ENCODE measurements at places on chromosomes 5 and 9.

DNA sequence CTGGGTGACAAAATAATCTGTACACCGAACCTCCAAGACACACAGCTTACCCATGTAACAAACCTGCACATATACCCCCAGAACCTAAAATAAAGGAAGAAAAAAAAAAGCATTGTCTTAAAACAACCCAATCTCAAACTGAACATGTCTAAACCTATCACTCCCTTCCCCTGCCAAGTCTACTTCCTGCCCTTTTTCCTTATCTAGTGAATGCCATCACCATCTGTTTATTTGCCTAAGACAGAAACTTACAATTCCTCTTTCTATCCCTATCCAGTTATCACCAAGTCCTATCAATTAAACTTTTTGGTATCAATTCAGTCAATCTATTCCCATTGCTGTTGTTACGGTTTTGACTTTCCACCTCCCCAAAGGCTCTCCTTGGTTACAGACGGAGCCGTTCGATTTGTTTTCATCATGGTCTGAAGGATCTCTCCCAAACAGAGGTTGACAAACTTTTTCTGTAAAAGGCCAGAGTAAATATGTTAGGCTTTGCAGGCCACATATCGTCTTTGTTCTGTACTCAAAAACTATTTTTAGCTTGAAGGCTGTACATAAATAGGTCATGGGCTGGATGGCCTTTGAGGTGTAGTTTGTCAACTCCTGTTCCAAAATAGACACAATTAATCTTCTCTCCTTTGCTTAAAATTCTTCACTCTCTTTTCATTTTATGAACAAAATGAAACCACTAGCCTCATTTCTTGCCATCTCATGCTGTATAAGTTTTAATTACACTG, 12.1 kb downstream of the NOL8 start:
- no peak for DNase-seq

GRCh38 chr5:74433896-74434829, 206.4 kb downstream of the ENC1 start:
- DNase-seq = no peak

- no peak for DNase-seq
These were observed 36.2 kb downstream of the EPB41L4A start for GRCh38 chr5:112382886-112383285.

DNA sequence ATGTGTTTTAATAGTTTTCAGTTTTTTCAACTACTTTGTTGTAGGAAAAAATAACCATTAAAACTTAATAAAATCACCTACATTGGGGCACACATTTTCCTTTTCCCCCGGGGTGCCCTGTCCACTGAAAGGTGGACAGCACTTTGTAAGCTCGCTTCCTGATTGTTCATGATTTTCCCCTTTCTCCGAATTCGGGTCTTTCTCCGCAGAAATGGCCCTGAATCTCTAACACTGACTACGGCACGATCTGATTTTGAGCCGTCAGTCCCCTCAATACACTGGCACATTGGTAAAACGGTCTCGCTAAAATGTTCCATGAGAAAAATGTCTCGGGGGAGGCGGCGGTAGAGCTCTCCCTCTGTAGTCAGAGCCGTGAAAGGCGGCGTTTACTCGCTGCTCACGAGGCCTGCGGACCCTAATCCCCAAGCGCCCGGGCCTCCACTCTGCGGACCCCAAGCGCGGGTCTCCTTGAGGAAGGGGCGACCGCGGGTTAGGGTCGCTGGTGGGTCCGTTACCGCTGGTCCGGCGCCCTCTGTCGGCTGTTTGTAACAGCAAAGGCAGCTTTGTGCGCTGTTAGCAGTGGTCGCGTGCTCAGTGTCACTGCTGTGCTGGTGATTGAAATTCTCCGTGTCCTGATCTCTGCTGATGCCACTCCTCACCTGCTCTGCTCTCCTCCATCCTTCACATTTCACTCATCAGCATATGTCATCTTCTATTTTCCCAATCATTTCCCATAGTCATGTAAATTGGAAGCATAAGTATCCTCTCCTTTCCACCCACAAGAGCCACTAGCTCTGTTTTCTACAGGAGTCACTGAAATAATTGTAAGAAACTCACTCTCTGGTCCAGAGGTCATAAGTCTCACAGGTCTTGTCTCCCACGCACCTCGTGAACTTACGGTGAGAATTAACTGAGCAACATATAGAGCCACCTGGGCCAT, 10.8 kb upstream of the IFNA2 start:
- DNase-seq = peak; percentile 78

DNA sequence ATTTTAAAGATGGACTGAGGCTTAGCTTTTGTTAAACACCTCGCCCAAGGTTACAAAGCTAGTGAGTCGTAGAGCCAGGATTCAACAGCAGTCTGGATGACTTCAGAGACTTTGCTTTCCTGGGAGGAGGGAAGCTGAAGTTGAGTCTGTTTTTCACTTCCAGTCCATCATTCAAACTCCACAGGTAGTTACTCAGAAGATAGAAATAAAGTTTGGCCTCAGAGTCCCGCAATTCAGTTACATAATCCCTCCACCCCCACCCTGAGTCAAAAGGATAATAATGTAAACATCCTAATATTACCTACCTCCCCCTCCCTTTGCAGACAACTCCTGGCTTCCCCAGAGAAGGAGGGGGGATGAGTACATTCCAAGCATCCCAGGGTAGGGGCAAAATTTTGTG, 8.1 kb downstream of the HBEGF start:
- DNase-seq = no peak

DNA sequence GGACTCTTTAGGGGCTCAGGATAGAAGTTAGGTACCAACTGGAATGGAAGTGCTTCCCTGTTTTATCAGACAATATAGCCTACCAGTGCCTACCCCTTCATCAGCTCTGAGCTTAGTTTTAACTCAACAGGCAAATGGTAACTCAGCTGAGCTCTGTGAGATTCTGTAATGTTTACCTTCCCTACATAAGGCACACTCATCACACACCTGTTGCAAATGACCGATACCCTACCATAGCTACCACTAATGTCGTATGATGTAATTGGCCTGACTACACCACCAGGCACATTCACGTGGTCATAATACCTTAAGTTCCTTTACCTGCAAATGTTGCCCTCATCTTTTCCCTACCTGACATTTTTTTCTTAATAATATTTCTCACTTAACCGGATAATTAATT, 254.8 kb downstream of the ADGRV1 start:
- DNase-seq = no peak

DNA sequence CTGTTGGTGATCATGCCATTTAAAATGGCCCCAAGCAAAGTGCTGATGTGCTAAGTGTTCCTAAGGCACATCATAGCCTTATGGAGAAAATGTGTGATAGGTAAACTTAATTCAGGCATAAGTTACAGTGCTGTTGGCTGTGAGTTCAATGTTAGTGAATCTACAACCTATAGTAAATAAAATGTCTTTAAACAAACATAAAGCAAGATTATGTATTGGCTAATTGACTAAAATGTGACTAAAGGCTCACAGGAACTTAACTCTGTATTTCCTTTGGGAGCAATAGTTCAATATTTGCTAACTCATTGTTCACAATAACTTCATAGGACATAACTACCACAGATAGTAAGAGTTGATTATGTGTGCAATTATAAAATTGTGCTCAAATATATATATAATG, 49.4 kb upstream of the LRRC19 start:
- no peak for DNase-seq

DNA sequence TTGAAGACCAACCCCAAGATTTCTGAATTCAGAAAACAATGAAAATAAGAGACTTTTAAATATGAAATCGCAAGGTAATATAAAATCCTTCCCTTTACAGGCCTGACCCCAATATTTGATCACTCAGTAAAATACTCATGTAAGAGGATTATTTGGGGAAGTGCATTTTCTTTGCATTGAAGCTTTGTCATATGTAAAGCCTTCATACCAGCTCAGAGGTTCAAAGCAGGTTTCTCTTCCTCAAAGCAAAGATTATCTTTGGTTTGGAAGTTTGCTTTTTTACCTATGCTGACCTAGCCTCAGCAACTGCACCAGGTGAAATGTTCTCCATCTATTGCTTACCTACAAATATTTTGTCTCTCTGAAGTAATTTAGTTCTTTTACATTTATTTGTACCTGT, 106.5 kb upstream of the PARP8 start:
- no peak for DNase-seq

DNA sequence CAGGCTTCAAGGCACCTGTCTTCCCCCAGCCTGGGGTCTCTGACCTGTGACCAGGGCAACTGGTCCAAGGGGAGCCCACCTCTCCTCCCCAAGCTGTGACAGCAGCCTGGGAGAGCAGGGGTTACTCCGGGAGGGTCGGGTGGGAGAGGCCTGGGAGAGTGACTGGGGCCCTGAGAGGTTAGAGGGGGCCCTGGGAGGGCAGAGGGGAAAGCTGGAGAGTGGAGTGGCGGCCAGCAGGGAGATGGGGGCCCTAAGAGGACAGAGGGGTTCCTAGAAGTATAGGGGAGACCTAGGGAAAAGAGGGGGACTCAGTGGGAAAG, 302 bp downstream of the LCN9 start:
- no peak for DNase-seq

GRCh38 chr5:38339446-38339845, 81.1 kb downstream of the EGFLAM start:
- DNase-seq = no peak

- DNase-seq = no peak
These were observed 87.9 kb upstream of the FSTL4 start for GRCh38 chr5:133700251-133700650.

DNA sequence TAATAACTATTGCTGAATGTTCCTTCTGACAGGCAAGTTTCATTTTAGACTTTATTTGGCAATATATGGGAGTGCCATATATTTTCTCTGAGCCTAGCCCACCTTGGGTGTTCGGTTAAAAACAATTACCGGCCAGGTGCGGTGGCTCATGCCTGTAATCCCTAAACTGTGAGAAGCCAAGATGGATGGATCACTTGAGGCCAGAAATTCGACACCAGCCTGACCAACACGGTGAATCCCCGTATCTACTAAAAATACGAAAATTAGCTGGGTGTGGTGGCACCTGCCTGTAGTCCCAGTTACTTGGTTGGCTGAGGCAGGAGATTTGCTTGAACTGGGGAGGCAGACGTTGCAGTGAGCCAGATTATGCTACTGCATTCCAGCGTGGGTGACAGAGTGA, 47.9 kb downstream of the TNFSF15 start:
- DNase-seq = no peak

- DNase-seq = no peak
These were observed 26.2 kb downstream of the SLC12A2 start for GRCh38 chr5:128109766-128110165.

- peak; percentile 11 for DNase-seq
These were observed 27.2 kb downstream of the MAML1 start for GRCh38 chr5:179759581-179760551.

DNA sequence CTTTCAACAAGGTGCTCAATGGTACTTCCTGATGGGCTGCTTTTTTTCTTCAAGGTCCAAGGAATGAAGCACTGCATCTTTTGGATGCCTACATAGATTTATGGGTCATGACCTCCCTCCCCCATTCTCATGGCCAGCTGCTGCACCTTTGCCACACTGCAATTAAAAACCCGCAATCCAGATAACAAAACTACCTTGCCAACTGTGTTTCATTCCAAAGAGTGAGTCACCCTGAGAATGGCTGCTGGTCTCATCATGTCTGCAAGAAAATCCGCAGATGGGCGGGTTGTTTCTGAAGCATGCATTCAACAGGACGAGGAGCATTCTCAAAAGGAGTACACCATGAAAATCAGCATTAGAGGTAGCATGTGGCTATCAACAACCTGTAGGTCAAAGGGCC, 139.8 kb downstream of the ELAVL2 start:
- DNase-seq = no peak

Measured in CD4-positive, alpha-beta T cell treated with Interleukin-17A for 4 hours (primary cell).